NCI-H524 treated with DMSO at 0.1 percent for 48 hours (cell line): ENCODE measurements at places on chromosomes 4 and X.

- DNase-seq = no peak
These were observed 6.2 kb downstream of the NAT8L start for GRCh38 chr4:2065106-2065930.

DNA sequence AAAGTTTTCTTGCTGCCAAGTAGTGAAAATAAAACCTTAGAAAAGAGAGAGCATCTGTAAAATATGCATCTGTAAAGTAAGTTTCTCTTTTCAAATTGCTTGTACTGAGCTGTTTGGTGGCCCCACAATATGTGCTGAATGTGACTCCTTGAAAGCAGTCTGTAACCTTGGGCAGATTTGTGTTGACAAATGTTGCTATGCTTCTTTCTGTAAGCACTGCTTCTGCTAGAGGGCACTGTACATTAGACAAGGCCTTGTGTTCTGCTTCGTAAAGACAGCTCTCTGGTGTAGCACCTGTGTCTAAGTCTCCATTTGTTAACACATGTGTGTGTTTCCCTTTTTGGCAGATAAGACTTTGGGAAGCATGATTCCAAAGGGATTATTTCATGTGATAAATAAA lies 56.6 kb upstream of the NRK start:
- no peak for DNase-seq

DNA sequence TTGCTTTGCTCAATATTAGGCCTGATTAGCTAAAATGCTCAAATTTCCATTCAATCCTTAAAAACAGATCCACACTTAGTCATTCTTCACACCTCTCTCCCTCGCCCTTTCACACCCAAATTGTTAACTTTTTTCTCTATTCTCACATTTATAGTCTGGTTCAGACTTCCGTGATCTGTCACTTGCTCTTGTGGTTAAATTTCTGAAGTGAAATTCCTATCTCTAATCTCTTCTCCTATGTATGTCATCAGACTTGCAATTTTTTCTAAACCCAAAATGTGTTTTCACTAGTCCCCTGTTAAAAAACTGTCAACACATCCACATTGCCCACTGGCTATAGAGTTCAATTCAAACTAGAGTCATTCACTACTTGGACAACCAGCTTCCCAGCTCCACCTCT lies 63.2 kb downstream of the SNCA start:
- DNase-seq = no peak

- DNase-seq = no peak
These were observed 281.4 kb downstream of the GPM6A start for GRCh38 chr4:175530655-175531054.

GRCh38 chr4:135197641-135198040 lies 996.1 kb upstream of the PABPC4L start:
- no peak for DNase-seq

DNA sequence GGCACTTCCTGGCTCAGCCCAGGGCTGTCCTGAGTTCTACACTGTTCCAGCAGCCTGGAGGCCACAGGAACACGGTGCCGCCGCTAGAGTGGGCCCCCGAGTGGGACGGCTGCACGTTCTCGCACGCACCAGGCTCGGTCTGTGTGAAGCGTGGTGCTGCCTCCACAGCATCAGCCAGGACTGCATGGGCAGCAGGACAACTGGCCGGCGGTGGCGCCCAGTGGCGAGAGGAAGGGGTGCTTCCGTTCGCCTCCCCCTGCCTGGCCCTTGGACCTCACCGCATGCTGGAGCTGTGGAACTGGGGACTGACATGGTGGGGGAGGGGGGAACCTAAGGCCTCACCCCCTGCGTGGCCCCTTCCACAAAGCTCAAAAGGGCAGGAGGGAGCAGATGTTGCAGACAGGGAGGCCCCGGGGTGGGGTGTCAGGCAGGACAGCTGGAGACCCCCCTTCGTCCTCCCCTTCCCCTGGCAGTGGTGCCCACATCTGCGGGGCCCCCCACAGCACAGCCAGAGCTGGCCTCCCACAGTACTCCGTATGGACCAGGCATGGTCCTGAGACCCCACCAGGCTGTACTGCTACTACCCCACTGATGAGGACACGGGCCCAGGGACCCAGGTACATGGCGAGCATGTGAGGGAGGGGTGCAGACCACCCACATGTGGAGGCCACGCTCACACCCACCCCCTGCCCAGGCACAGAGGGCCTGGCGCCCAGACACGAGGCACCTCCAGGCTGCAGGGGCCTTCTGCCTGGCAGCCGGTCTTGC lies 58.5 kb downstream of the ACOX3 start:
- DNase-seq = no peak

DNA sequence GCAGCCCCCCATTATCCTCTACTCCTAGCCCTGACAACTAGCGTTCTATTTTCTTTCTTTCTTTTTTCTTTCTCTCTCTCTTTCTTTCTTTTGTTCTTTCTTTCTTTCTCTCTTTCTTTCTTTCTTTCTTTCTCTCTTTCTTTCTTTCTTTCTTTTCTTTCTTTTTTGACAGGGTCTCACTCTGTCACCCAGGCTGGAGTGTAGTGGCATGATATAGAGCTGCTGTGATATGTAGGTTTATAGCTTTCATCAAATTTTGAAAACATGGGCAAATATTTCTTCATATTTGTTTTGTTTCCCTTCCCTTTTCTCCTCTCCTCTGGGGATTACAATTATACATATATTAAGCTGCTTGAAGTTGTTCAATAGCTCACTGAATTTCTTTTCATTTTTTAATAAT lies 39.1 kb upstream of the LONRF3 start:
- no peak for DNase-seq

DNA sequence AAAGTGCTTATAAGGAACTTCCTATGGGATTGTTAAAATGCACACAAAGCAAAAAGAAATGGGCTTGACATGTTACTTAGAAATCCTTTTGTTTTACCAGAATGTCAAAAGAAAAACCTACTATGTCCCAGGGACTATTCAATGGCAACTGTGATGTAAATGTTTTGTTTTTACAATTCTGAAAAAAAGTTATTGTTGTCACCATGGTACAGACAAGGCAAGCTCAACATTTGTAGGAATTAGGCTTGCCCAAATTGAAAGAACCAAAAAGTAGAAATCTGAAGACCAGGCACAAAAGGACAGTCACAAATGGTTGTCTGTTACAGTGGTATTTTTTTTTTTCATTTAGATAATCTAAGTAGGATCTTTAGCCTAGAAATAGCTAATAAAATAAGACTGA lies 638.6 kb downstream of the STPG2 start:
- no peak for DNase-seq

DNA sequence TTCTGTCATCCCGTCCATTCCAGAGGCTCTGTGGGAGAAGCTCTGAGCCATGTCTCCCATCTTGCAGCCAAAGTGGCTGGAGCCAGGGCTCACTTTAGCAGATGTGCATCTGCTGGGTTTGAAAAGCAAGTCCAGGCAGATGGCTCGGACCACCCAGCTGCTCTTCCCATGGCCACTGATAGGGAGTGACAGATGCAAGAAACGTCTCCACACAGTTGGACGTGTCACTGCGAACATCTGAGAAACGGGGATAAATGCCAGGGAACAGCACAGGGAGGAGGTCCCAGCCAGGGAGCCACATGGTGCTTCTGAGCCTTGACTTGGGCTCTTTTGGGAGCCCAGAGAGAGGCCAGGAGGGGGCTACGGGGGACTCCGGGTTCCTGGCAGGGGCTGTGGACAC lies 242.3 kb downstream of the AFAP1 start:
- peak; percentile 87 for DNase-seq

- DNase-seq = no peak
These were observed 185.6 kb downstream of the RAP1GDS1 start for GRCh38 chr4:98446499-98447375.

GRCh38 chr4:53863158-53863557 lies 201.2 kb downstream of the CHIC2 start:
- DNase-seq = no peak

DNA sequence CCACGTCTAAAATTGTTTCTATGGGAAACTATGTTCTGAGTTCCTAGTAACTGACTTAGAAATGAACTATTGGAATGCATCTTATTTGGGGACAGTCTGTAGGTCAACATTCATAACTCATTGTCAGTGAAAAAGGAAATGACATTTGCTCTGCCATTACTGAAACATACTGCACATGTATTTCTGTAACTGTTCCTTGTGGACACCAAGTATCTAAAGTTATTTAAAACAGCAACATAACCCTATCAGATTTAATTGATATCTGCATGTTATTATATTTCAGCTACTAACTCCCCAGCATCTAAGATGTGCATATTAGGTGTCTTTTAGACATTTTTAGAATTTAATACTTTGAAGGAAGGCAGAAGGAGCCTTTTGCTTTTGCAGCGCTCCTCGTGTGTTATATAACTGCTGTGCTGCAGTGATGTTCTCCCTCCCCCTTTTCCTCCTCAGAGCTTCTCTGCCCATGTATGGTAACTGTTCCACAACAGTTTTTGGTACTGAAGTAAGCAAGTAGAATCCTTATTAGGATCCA lies 37.2 kb upstream of the TMEM131L start:
- DNase-seq = no peak
